ENCODE measurements at places on chromosomes 2 and 18.
A peak's percentile ranks its signal among the peaks of the same experiment; 100 is the strongest.

GRCh38 chr2:17083902-17084301, 418.3 kb upstream of the CYRIA start:
- DNase-seq: no peak

- no peak for DNase-seq
These were observed 31.9 kb upstream of the CDH2 start for GRCh38 chr18:28208712-28209265.

DNA sequence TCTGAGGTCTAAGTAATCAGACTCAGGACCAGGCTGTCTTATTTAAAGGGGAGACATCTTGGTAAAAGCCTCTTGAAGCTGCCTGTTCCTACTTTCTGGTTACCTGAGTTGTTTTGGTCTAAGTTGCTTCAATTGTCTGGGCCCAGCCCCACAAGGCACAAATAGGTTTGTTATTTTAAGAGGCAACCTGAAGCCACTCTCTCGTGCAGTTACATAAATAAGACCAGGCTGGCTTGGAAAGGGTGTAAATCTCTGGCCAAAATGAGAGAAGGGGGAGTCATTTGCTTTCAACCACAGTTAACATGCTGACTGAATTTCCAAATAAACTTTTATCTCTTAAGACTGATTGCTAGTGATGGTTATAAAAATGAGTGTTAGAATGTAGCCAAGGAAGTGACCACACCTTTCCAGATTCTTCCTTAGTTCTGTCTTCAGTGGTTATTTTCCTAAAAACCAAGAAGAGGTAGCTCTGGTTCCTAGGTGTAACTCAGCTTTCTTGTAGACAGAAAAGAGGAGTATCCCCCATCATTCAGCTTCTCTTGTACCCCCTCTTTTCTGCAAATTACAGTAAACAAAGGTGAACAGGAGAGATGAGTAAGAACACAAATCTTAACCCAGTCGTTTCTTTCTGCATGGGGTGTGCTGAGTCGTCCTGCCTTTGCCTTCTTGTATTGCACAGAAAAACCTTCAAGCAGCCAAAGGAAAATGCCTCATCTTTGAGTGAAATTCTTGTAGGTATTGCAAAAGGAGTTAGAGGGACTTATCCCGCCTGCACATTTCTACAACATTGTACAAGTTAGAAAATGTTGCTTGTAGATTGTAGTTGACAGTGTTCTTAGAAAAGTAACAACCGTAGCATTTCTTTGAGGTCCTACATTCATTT, 161.5 kb upstream of the NT5C1B start:
- DNase-seq: no peak

DNA sequence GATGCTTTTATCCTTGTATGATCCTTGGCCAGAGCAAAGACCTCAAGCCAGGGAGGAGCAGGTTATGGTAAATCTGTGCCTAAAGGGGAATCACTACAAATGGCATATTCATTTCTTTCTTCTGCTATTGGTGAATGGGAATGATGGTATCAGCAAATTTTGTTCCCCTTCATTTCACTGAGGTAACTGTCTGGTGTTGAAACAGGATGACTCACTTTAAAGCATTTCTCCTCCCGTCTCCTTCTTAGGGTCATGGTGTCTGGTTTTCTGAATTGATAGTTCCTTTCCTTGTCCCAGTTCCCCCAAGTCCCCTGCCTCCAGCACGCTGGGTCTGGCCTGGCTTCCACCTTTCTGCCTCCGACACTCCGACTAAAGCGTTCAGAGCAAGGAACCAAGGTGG, 109.2 kb downstream of the MREG start:
- peak; percentile 23 for DNase-seq

- no peak for DNase-seq
These were observed 113.3 kb upstream of the ZNF521 start for GRCh38 chr18:25465152-25465732.

DNA sequence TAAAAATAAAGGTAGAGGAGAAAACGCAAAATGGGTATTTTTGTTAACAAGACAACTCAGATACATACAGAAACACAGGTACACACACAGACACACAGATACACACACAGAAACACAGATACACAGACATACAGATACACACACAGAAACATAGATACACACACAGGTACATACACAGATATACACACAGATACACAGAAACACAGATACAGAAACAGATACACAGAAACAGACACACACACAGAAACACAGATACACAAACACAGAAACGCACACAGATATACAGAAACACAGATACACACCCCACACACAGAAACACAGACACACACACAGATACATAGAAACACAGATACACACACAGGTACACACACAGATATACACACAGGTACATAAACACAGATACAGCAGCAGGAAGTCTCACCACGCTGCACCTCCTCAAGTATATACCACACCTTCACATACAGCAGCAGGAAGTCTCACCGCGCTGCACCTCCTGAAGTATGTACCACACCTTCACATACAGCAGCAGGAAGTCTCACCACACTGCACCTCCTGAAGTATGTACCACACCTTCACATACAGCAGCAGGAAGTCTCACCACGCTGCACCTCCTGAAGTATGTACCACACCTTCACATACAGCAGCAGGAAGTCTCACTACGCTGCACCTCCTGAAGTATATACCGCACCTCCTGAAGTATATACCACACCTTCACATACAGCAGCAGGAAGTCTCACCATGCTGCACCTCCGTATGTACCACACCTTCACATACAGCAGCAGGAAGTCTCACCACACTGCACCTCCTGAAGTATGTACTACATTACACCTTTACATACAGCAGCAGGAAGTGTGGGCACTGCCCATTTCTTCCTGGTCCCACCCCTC, 250.5 kb downstream of the HDAC4 start:
- no peak for DNase-seq

DNA sequence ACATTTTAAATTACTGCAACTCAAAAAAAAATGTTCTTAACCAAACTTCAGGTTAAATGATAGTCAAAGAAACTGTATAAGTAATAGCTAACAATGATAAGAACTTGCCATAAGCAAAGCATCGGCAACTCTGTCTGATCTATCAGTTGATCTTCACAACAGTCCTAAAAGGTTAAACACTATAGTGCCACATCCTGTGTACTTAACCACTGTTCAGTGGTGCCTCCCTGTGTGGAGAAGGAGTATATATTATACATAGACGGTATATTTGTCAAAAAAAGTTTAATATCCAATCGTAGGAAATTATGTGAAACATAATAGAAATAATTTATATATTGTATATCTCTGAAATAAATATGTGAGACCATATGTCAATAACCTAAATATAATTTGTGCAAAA, 13.0 kb downstream of the DTNA start:
- DNase-seq: no peak

DNA sequence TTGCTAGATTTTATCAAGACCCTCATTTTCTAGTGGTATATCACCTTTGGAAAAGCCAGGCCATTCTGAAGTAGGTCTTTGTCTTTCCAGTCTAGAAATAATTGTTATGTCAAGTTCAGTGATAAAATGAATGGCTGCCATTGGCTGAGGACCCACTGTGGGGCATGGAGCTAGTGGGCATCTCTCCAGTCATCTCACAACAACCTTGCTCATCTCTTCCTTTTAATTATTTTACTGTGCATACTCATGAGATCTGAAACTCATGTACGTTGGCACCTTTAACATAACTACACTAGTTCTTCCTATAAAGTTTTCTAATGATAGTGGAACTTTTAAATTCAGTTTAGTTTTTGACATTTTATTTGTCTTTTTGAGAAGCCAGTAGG, 240.9 kb downstream of the SLC8A1 start:
- DNase-seq: no peak

- no peak for DNase-seq
These were observed 16.4 kb downstream of the MAL start for GRCh38 chr2:95041824-95042442.

DNA sequence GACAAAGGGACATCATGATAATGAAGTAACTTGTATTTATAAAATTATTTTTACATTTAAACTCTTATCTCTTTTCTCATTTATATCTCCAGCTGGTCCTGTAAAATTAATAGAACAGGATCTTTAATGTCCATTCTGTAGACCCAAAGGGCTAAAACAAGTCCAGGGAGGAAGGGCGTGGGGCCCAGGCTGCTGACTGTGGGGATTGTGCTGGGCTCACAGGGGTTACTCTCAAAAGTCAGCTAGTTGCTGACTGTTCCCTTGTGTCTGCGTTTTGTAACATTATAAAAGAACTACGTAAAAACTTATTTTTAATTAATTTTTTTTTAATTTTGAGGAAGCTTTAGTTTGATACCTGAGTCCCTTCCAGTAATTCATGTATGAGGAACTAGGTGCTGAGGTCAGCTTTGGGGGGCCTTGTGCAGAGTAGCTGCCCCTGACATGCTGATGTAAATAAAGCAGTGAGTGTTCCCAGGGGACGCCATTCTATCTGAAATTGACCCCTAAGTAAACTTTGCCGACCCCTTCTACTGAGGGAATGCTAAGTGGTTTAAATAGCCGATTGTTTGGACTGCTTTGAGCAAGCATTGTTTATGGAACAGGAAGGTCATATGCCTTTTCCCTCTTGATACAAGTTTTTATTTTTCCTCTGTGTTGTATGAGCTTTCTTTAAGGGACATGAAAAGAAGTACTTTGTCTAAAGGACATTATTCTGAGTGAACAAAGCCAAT, 56.4 kb downstream of the MERTK start:
- DNase-seq: no peak

- DNase-seq: no peak
These were observed 94.3 kb downstream of the MAPK4 start for GRCh38 chr18:50654211-50654610.
